Epithelial cell of esophagus (primary cell): ENCODE measurements at places on chromosomes 13 and 19.
A peak's percentile ranks its signal among the peaks of the same experiment; 100 is the strongest.

DNA sequence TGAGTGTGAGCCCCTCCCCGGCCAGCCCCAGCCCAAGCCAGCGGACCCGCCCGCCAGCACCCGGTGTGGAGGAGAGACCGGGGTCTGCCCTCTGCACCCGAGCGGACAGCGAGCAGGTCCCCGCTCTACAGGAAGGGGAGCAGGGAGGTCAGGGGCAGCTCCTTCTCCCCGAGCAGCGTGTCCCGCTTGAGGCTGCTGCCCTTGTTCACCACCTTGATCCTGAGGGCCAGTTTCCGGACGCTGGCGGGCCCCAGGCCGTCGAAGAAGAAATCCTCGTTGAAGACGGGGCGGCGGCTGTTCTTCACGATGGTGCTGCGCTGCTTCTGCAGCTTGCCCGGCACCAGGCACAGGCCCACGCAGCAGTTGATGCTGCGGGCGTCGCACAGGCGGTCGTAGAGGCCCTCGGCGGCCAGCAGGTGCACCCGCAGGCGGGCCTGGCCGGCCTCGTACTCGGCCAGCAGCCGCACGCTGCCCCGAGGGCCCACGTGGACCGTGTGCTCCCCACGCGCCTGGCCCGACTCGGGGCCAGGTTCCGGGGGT lies 1.9 kb downstream of the C2CD4C start:
- DNase-seq, result no peak

GRCh38 chr13:45627656-45628055 lies 12.1 kb upstream of the ERICH6B start:
- DNase-seq, result no peak

DNA sequence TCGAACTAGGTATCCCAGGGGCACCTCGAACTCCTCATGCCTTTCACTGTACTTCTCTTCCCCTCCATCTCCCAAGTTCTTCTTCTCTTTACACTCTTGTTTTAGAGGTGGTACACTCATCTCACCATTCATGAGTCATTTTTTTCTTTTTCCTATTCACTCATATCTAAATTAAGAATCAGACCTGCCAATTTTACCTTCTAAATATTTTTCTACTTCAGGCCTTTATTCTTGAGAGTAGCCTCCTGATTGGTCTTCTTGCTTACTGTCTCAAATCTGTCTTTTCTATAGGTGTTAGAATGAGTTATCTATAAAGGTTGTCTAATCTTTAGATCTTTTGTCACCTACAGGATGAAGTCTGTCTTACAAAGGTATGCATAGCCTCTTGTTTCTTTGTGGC lies 20.7 kb downstream of the TDRD3 start:
- no peak for DNase-seq

GRCh38 chr19:29934257-29934656 lies 7.8 kb upstream of the URI1 start:
- no peak for DNase-seq

DNA sequence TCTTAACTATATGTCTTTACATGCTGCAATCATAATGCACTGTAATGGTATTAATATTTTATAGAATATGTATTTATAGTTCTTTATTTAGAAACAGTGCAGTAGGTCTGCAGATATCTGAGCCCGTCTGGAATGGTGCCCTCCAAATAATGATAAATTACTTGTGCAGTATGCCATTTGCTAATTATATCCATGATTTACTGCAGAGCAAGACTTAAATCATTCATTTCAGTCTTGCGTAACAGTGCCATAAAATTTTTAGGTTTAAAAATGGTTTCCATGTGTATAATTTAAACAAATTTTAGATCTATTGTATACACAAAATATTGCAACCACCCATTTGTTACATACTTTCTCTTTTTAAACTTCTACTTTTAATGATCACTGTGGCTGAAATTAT lies 175.1 kb downstream of the ZNF536 start:
- no peak for DNase-seq

- DNase-seq, result no peak
These were observed 4.1 kb downstream of the POP4 start for GRCh38 chr19:29610213-29610573.

- DNase-seq, result no peak
These were observed 15.0 kb downstream of the HAS1 start for GRCh38 chr19:51708811-51709210.

DNA sequence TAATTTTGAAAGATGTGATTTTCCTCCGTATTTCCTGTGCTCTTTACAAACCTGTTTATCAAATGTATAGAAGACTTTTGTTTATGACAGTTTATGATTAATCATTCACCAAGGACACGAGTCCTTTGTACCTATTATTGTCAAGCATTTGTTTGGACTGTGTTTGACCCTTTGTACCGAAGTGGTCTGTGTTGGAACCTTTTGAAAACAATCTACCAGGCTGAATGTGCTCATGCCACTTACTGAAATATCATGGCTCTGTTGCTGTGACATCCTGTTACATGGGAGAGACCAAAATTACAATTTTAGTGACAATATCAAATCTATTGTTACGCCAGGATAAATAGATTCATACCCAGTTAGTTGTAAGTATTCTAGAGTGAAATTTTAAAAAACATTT lies 193.6 kb downstream of the IRS2 start:
- no peak for DNase-seq

DNA sequence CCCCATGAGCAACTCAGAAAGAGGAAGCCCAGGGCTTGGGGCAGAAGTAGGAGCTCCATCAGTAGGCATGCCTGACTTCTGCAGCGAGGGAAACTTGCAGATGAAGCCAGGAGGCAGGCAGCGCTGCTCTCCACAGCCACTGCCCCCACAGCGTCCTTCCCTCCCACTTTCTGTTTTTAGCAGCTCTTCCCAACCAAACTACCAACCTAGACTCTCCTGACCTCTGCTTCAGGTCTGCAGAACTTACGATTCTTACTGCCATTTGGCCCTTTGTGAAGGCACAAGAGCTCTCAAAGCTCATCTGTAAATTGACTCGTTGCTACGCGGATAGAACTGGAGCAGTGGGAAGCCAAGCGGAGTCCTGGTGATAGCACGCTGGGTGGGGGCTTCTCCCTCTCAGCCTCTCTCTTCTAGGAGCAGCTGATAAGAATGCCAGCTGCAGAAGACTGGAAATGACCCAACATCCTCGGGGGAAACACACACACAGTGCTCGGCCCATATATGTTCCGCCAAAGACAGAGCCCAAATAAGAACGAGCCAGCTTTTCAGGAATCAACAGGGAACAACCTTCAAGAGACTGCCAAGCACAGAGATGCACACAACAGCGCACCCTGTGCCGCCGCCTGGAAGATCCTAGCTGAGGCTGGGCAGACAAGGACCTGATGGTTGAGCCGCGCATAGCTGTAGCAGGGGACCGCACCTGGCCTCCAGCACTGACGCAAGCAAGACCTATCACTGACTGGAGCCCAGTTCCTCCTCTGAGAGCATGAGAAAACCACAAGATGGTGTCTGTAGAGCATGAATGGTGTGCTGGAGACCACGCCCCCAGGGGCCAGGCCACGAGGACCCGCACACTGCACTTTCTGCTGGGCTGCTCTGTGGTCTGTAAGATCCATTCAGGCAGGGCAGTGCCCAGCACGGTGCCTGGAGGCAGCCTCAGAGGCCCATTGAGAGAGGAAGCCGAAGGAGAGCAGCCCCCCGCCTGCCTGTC lies 15.9 kb upstream of the SLC35E1 start:
- DNase-seq, result peak; percentile 44

- DNase-seq, result no peak
These were observed 12.2 kb upstream of the TLE2 start for GRCh38 chr19:3041327-3041726.

GRCh38 chr13:77143431-77143830 lies 116.5 kb upstream of the FBXL3 start:
- DNase-seq, result peak; percentile 93

DNA sequence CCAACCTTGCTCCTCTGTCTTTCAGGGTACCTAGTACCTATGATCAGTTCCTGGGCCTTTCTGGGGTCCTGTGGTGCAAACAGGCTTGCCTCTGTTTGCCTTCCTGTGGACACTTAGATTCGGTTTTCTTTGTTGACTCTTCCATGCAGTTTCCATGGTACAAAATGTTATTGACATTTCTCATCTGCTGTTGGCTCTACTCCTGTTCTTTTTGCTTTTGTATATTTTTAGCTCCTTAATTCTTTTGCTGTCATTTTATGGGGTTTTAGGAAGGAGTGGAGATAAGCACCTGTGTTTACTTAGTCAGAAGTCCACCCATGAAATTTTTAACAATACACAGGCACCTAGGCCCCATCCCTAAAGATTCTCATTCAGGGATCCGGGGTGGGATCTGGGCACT lies 20.5 kb upstream of the CNMD start:
- no peak for DNase-seq

DNA sequence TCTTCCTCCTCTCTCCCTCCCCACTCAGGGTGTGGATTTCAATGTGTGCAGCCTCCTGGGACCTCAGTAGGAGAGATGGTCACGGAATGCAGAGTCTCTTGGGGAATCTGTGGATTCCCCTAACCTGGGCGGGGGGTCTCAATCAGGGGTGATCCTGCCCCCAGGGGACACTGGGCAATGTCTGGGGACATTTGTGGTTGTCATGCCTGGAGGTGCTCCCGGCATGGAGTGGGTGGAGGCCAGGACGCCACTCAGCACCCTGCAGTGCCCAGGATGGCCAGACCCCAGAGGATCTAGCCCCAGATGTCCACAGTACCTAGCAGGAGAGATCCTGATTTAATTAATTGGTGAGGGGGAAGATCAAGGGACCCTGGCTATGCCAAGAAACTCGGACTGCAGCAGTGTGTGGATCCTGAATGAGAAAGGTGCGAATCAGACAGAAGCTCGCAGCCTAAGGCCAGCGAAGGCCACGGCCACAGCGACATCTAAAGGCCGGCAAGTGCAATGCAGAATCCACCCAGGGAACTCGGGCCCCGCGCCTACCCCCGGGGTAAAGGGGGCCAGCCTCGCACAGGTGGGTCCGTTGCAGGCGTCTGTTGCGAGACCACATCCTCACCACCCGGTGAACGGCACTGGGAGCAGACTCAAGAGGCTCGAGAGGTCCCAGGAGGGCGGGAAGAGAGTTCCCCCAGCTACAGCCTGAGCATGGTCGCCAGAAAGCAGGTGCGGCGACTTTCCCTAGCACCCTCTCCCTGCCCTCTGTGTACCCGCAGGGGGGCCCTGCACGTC lies 88.8 kb downstream of the GNG7 start:
- DNase-seq, result peak; percentile 53

DNA sequence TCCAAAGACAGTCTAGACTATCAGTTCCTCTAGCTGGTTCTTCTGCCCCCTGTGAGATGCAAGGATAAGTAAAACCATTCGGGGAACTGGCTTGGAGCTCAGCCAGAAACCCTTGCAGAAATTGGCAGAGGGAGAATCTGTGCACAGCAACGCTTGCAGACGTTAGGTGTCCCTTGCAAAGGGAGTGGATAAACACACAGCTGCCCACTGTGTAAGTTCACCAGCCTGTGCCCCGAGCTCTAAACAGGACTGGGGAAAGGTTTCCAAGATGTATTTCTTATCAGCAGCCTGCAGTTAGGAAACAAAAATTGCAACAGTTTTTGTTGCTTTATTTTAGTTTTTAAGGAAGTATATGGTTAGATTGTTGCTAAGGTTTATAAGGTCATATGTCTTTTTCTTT lies 19.0 kb upstream of the ADGRE1 start:
- DNase-seq, result no peak

- peak; percentile 72 for DNase-seq
These were observed 14.6 kb upstream of the C13orf42 start for GRCh38 chr13:51125495-51126226.

GRCh38 chr13:40692946-40693345 lies 26.5 kb upstream of the FOXO1 start:
- DNase-seq, result no peak

- DNase-seq, result no peak
These were observed 41.3 kb upstream of the SLC7A9 start for GRCh38 chr19:32910874-32911273.

DNA sequence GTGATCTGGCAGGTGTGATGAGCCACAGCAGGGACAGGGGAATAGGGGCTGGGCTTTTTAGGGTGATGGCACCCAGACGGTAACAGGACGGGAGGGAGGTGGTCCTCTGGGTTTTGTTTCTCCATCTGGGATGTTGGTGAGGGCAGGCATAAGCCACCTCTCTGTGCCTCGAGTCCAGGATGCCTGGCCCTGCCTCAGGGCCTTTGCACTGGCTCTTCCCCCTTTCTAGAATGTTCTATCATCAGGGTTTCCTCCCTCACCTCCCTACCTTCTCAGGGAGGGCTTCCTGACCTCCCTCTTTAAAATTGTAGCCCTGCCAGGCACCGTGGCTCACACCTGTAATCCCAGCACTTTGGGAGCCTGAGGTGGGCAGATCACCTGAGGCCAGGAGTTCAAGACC lies 6.6 kb downstream of the CERS4 start:
- DNase-seq, result no peak

DNA sequence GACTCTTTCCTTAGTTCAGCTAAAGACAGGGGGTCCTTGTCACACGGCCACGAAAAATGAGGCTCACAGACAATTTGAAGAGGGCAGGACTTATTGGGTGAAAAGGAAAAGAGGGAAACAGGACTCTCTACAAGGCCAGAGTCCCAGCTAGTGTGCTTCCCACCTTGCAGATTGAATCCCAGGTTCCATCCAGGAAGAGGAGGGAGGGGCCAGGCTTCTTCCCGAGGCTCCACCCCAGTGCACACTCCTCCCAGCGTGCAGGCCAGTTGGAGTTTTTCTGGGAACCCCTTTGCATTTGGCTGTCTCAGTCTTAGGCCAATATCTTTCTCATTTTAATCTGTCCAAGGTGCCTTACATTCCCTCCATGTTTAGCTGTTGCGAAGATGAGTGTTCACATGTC lies 106.8 kb downstream of the DNAJC3 start:
- DNase-seq, result no peak

GRCh38 chr13:39597838-39598237 lies 5.2 kb downstream of the LHFPL6 start:
- DNase-seq, result no peak

DNA sequence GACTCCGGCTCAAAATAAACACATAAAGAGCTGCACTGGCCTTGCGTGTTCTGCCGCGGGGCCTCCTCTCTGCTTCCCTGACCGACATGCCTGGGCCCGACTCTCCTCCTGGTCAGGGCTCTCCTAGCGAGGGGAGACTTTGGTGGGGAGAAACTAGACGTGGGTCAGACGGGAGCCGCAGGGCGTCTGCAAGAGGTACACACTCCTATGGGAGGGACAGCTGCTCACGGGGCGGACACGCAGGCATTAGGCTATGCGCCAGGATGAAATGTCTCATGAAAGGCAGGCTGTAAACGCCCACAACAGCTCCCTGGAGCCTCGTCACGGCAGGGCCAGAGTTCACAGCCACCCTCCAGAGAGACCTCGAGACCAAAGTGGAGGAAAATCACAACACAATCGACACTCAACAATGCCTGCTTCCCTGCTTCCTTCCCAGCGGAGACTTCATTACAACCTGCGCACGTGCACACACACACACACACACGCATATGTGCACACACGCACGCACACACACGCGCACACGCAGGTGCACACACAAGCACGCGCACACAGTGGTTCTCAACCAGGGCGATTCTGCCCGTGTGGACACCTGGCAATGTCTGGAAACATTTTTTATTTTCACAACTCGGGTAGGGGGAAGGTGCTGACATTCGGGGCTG lies 5.8 kb downstream of the SLC39A3 start:
- peak; percentile 82 for DNase-seq
